Smooth muscle cell of the brain vasculature (primary cell): ENCODE measurements at places on chromosomes 1 and 21.

DNA sequence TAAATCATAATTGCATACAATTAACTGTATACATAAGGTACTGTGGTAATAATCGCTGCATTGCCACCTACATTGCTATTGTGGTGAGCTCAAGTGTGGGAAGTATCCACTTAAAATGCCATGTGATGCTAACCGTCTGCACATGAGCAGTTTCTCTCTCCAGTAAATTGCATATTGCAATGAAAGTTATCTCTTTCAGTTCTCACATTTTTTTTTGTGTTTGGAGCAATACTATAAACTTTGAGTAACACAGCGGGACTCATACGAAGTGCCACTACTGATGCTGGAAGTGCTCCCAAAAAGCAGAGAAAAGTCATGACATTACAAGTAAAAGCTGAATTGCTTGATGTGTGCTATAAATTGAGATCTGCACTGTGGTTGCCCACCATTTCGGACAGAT is 38.5 kb downstream of the DISC1 start:
- no peak for DNase-seq

DNA sequence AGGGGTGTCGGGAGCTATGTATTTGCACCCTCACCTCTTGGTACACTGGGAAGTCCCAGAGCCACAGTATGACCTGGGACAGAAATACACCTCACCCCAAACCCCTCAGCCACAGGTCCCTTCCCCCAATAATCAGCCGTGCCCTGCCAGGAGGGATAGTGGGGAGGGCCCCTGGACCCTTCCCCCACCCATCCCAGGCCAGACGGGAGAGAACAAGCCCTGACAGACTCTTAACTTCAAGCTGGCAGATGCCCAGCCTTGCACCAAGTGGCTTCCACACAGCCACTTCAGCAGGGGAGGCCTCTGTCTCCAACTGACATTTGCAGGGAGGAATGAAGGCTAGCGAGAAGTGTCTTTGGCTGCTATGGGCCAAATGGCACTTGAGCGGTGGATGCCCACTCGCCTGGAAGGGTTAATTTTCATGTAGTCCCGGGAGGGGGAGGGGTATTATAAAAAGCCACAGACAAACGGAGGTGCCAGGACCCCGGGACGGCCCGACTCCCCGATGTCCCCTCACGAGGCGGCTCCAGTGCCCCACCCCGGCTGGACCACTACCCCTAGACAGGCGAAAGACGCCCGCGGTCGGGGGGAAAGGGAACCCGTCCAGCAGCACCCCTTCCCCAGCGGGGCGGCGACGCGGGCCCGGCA is 495 bp downstream of the SYNC start:
- DNase-seq = no peak

GRCh38 chr1:228794810-228795209 is 59.5 kb downstream of the RHOU start:
- no peak for DNase-seq

- no peak for DNase-seq
Observed at GRCh38 chr1:116131866-116132605, 20.8 kb downstream of the MAB21L3 start.

DNA sequence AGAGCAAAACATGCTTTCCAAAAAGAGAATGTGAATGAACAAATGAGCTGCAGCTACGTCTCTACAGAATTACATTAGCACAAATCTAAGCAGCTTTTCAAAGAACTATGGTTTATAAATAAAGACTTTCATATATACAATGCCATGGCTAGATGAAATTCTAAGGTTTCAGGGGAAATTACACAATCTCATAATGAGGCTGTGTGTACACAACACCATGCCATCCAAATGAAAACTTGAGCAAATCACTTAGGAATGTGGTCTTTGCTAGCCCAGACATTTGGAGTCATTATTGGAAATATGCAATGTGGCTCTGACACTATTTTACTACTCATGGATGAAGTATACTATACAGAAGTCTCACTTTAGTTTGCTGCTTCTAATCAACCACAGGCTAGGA is 37.5 kb downstream of the SPAG17 start:
- no peak for DNase-seq

GRCh38 chr21:35006771-35007170 is 42.3 kb downstream of the RUNX1 start:
- no peak for DNase-seq

GRCh38 chr1:170593173-170594011 is 61.4 kb downstream of the GORAB start:
- DNase-seq = no peak

DNA sequence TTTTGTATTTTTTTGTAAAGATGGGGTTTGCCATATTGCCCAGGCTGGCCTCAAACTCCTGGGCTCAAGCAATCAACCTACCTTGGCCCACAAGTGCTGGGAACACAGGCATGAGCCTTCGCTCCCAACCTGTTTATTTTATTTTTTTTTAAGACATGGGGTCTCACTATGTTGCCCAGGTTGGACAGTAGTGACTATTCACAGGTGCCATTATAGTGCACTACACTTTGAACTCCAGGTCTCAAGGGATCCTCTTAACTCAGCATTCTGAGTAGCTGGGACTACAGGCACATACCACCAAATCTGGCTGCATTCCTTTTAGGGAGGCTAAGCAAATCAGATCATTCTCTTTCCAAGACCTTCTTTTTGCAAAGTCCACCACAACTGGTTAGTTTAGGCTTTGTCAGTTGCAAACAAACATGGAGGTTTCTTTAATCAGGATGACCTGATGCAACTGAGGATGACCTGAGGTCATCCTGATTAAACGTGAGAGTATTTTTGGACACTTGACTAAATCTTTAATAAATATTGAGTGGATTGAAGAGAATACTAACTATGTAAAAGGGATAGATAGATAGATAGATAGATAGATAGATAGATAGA is 30.0 kb upstream of the RALGPS2 start:
- DNase-seq = no peak

- DNase-seq = no peak
Observed at GRCh38 chr1:248862695-248862997, 3.8 kb upstream of the ZNF692 start.

GRCh38 chr1:19866758-19867157 is 15.4 kb upstream of the OTUD3 start:
- DNase-seq = no peak

DNA sequence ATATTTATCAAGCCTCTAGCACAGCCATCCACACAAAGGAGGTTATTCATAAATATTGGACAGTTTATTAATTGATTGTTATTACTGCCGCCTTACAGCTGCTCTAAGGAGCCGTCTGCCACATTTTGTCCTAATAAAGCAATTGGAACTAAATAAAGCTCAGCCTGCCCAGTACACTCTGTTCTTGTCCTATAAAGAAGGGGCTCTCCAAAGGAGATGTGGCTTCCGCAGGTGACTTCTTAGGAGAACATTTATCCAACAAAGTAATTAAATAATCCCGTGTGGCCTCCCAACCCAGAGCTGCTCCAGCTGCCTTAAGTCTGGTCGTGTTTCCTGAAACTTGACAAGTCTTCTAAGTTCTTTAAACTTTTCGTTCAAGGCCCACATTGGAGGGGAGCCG is 497.7 kb downstream of the NPHP4 start:
- DNase-seq = no peak

- DNase-seq = no peak
Observed at GRCh38 chr1:244028701-244029100, 22.4 kb upstream of the ZBTB18 start.

- DNase-seq = no peak
Observed at GRCh38 chr1:197222780-197223179, 45.3 kb upstream of the CRB1 start.
